ENCODE measurements at places on chromosomes 12 and 14. TPM values are rescaled to one million over a fixed set of nuclear protein-coding genes. Genes with fewer than 3 reads are reported as not detected.
A peak's percentile ranks its signal among the peaks of the same experiment; 100 is the strongest.

The TMEM117 gene
- 7.2 TPM for total RNA-seq

DNA sequence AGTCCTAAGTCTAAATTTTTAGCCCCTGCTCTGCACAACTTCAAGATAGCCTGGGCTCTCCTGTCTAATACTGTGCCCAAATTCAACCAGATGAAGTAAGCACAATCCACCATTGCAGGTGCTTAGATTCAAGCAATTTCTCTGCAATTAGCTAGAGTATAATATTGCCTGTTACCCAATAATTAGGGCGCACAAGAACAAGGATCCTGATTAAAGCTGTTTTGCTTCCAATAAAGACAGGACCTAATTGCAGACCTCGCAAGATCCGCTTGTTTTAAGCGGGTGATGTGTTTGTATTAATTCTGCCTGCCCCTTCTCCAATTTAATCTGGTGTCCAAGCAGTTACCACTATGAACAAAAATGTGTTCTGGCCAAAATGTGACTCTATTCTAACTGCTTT, 1268.9 kb upstream of the TMEM132C start:
- H3K4me1 ChIP-seq = no peaks in the 10 kb centered on the region
- no peak overlapping the region for H3K4me3 ChIP-seq
- no peaks in the 10 kb centered on the region for H3K27me3 ChIP-seq
- H3K27ac ChIP-seq = no peak overlapping the region
- no peak for DNase-seq

DNA sequence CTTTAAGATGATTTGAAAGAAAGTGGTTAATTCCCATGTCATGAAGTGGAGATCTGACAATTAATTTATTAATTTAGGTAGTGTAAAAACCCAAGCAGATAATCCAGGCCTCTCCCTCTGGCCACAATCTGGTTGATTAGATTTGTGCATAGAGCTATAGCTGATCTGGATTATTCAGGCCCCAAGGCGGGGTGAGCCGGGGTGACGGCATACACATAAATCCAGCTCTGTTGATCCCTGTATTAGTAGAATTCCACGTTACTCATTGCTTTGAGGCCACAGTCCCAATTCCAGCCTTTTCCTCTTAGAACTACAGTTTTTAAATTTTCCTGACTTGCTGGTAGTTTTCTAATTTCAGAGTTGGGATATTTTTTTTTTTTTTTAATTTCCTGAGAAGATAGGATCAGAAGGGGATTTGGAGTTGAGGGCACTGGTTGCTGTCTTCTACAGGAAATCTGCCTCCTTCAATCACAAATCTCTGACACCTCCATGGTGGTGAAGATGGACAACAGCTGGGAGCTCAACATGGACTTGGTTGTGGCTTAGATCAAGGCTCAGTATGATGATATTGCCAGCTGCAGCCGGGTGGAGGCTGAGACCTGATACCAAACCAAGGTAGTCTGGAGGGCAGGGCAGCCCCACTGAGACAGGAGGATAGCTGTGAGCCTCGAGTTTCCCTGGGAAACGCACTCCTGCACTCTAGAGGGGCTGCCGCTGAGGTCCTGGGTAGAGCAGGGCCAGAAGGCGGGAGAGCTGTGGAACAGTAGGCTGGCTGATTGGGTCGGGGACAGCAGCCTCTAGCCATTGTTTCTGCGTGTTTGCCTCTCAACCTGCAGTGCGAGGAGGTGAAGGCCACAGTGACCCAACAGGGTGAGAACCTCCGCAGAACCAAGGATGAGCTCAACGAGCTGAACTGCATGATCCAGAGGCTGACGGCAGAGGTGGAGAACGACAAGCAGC, 19.4 kb downstream of the KRT85 start:
- H3K36me3 ChIP-seq = no peaks in the 10 kb centered on the region
- peak; percentile 43 for DNase-seq
- H3K4me3 ChIP-seq = no peak overlapping the region
- H3K27me3 ChIP-seq = no peaks in the 10 kb centered on the region

DNA sequence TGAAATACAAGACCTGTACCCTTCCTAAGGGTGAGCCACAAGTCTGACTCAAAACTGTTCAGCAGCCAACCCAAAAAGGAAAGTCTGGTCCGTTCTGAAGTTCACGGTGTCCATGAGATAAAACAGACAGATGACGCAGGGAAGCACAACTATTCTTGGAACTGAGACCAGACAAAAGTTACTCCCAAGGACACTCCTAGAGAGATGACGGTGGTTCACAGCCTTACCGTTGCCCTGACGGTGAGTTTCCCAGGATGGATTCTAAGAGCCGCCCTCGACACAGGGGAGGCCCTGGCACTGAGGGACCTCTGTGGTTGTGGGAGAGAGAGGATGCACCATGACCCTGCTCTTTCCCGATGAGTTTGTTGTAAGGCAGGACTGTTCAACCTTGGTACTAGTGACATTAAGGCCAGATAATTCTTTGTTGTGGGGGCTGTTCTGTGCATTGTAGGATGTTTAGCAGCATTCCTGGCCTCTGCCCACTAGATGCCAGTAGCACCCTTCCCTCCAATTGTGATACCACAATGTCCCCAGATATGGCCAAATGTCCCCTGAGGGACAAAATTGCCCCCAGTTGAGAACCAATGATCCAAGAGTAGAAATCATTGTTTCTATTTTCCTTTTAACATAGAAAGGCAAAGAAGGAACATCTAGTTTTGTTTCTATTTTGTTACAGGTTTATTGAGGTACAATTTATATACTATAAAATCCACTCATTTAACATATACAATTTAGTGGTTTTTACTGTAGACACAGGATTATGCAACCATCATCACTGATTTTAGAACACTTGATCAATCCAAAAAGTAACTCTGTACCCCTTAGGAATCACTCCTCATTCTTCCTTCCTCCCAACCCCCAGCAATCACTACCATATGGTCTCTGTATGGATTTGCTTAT, 23.0 kb downstream of the OR10P1 start:
- no peaks in the 10 kb centered on the region for H3K36me3 ChIP-seq

The CHGA gene
- total RNA-seq = 1.3 TPM

- H3K27ac ChIP-seq = peak overlapping the region; percentile 60
- DNase-seq = no peak
- H3K36me3 ChIP-seq = no peaks in the 10 kb centered on the region
- H3K4me3 ChIP-seq = no peak overlapping the region
- H3K4me1 ChIP-seq = no peaks in the 10 kb centered on the region
Observed at GRCh38 chr14:22448905-22449599, 140.0 kb downstream of the DAD1 start.

GRCh38 chr12:123041042-123041531, 60.6 kb downstream of the ARL6IP4 start:
- H3K4me1 ChIP-seq = no peaks in the 10 kb centered on the region
- H3K36me3 ChIP-seq = no peaks in the 10 kb centered on the region
- no peaks in the 10 kb centered on the region for H3K27me3 ChIP-seq
- DNase-seq = no peak
- no peak overlapping the region for H3K27ac ChIP-seq
- no peak overlapping the region for H3K4me3 ChIP-seq

DNA sequence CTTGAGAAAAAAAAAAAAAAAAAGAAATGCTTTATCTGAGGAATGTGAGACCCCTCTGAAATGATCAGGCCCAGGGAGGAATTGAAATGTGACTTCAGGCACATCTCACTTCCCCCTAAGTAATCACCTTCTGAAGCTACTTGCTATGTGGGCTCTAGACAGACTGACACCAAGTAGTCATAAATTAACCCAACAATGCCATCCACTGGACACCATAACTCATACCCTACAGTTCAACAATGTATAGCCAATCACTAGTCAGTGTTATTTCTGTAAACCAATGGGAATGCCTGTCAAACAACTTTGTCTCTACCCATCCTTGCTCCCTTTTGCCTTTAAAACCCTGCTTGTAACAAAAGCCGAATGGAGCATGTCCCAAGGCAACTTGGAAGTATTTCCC, 182.7 kb upstream of the TMPO start:
- H3K27ac ChIP-seq = no peak overlapping the region
- H3K4me1 ChIP-seq = no peaks in the 10 kb centered on the region
- no peaks in the 10 kb centered on the region for H3K27me3 ChIP-seq
- no peak overlapping the region for H3K4me3 ChIP-seq

The CLEC4E gene
- total RNA-seq = 2.3 TPM

DNA sequence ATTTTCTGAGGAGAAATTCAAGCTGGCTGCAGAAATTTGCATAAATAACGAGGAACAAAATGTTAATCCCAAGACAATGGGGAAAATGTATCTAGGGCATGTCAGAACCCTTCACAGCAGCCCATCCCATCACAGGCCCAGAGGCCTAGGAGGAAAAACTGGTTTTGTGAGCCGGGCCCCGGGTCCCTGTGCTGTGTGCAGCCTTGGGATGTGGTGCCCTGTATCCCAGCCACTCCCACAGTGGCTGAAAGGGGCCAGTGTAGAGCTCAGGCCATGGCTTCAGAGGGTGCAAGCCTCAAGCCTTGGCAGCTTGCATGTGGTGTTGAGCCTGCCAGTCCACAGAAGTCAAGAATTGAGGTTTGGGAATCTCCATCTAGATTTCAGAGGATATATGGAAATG, 57.7 kb downstream of the NPAS3 start:
- no peaks in the 10 kb centered on the region for H3K27me3 ChIP-seq
- no peak overlapping the region for H3K4me3 ChIP-seq
- DNase-seq = no peak

- no peak overlapping the region for H3K4me3 ChIP-seq
- H3K4me1 ChIP-seq = no peaks in the 10 kb centered on the region
- DNase-seq = no peak
- H3K36me3 ChIP-seq = no peaks in the 10 kb centered on the region
- no peak overlapping the region for H3K27ac ChIP-seq
Observed at GRCh38 chr14:31162910-31163649, 44.5 kb downstream of the HECTD1 start.

The ADGRD1 gene
- 11.6 TPM for total RNA-seq

DNA sequence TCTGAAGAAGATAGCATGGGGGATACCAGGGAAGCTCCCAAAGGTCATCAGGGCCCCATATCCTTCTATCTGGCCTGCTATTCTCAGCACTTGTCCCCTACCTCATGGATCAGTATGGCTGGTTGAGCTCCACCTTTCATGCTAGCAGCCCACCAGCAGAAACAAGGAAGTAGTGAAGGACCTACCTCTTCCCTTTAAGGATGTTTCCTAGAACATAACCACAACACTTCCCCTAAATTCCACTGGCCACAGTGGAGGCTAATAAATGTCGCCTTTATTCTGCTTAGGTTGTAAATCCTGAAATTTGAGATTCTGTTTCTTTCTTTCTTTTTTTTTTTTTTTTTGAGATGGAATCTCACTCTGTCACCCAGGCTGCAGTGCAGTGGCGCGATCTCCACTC, 128.6 kb upstream of the PARP11 start:
- H3K27me3 ChIP-seq = no peaks in the 10 kb centered on the region
- no peak overlapping the region for H3K4me3 ChIP-seq
- DNase-seq = no peak
- H3K36me3 ChIP-seq = no peaks in the 10 kb centered on the region
- H3K4me1 ChIP-seq = no peaks in the 10 kb centered on the region

GRCh38 chr12:69758105-69758504, 19.4 kb downstream of the RAB3IP start:
- H3K4me3 ChIP-seq = no peak overlapping the region
- no peaks in the 10 kb centered on the region for H3K36me3 ChIP-seq
- DNase-seq = no peak
- H3K27ac ChIP-seq = no peak overlapping the region
- H3K27me3 ChIP-seq = no peaks in the 10 kb centered on the region

The CLEC6A gene
- total RNA-seq = not detected

The AKAP6 gene
- total RNA-seq = 9.1 TPM

- H3K36me3 ChIP-seq = no peaks in the 10 kb centered on the region
- no peaks in the 10 kb centered on the region for H3K27me3 ChIP-seq
- no peaks in the 10 kb centered on the region for H3K4me1 ChIP-seq
- no peak overlapping the region for H3K27ac ChIP-seq
Observed at GRCh38 chr14:57987596-57988300, 121.9 kb upstream of the SLC35F4 start.

DNA sequence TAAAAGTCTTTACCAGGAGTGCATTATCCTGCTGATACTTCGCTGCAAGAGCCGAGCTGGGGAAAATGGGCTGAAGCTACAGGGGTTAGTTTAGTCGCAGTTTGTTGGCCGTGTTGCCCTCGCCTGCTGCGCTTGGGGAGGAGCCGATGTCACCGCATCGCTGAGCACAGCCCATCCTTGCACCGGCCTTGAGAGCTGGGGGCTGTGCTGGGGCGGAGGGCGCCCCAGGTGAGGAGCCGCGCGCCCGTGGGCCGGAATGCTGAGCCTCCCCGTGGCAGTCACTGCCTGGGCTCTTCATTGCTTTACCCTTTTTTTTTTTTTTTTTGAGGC, 50.0 kb downstream of the ADGRD1 start:
- no peak overlapping the region for H3K4me3 ChIP-seq
- H3K27ac ChIP-seq = no peak overlapping the region
- DNase-seq = no peak
- H3K4me1 ChIP-seq = no peaks in the 10 kb centered on the region

The TSPAN9 gene
- total RNA-seq = 16.8 TPM

DNA sequence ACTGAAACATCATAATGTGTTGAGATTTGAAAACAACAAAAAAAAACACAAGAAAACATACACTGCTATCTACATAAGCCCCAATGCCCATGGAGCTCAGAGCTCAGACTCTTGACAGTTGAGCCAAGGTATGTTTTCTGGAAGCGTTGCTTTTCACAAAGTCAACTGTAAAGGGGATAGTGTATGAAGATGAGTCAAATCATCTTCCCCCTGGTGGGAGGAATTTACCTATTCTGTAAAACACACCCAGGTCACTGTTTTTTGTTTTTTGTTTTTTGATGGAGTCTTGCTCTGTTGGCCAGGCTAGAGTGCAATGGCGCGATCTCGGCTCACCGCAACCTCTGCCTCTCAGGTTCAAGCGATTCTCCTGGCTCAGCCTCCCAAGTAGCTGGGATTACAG, 361.4 kb upstream of the DIO2 start:
- H3K4me3 ChIP-seq = no peak overlapping the region
- no peak overlapping the region for H3K27ac ChIP-seq
- no peaks in the 10 kb centered on the region for H3K27me3 ChIP-seq
- H3K4me1 ChIP-seq = no peaks in the 10 kb centered on the region
- DNase-seq = no peak
- no peaks in the 10 kb centered on the region for H3K36me3 ChIP-seq

DNA sequence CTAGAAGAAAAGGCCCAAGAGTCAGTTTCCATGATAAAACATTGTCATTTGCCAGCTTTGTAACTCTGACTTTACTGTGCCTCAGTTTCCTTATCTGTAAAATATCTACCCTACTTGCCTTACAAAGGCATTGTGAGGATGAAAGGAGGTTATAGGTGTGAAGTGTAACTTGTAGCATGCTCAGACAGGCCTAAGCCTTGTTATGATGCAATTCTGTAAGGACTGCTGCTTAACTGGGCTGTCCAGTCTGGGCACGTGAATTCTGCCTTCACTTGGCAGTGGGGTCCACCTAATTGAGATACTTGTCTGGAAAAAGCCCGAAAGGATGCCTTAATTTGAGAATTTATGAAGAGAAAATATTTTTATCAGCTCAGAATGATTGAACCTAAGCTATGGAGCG, 114.5 kb upstream of the DYRK2 start:
- H3K4me1 ChIP-seq = no peaks in the 10 kb centered on the region
- H3K36me3 ChIP-seq = no peaks in the 10 kb centered on the region
- no peak overlapping the region for H3K4me3 ChIP-seq
- DNase-seq = no peak
- H3K27ac ChIP-seq = no peak overlapping the region
- H3K27me3 ChIP-seq = no peaks in the 10 kb centered on the region

The OAS1 gene
- total RNA-seq = 39.4 TPM
